Substantia nigra (tissue), 51 donors: ENCODE measurements at places on chromosomes 7 and 10.

DNA sequence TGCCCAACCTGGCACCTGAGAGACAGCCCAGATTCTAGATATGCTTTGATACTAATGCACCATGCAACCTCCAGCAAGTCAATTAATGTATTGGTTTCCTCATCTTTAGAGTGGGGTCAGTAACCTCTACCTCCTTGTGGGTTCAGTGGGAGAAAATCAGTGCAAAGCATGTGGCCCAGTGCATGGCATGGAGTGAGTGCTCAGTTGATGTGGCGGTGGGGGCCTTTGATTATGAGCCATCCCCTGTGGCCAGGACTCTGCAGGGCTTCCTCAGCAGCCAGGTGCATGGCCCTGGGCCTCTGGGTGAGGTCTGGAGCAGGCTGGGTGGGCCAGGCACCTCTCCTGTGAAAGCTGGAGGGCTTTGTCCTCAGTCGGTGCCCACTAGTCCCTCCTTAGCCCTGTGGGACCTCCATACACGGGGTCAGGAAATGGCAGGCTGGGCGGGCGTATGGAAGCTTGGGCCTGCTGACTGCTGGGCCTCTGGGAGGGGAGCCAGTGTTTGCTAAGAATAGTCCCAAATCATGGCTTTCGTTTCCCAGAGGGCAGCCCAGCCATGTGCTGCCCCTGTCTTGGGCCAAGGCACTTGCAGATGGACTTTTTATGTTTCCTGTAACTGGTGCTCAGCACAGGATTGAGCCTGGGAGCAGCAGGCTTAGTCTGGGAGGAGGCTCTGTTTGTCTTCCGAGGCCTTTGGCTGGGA lies 3.4 kb downstream of the PALD1 start:
- peak; percentile 31 for DNase-seq

DNA sequence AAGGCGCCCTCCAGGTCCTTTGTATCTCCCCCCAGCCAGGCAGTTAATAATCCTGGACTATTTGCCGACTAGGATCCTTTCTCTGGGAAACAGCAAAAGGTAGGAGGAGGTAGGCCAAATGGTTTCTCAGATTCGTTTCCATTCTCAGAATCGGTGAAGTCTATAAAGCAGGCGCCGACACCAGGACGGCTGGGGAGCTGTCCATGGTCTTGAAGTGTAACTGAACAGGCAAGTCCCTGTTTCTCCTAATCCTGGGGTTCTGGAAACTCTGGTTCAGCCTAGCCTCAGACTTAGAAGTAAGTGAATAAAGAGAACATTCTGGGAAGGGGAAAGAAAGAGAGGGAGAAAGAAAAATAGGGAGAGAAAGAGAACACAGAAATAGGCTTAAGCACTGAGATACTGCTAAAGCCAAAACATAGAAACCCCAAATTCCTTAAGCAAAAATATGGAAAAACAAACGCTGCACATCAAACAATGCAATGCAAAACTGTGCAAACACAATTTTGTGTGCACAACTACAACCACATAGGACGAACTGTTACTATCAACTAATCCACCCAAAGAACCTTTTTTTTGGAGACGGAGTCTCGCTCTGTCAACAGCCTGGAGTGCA lies 11.1 kb upstream of the INA start:
- DNase-seq: peak; percentile 8

DNA sequence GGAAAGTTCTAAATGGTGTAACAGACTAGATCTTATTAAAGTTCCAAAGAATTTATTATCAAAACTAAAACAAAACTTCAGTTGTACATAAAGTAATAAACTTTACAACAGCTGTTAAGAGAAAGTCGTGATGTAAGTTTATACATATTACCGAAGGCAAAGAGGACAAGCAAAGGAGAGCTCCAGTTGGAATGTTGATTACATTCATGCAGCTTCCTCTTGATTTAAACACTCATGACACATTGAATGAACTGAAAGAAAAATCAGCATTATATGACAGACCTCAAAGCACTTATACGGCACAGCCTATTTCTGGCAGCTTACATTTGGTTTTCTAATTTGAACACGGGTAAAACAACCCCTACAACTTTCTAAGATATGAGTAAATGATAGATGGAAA lies 13.6 kb downstream of the SRI start:
- DNase-seq: no peak

GRCh38 chr10:11284291-11285085 lies 266.8 kb downstream of the CELF2 start:
- no peak for DNase-seq

- DNase-seq: no peak
Measured at GRCh38 chr10:125392154-125392553, 231.8 kb upstream of the CTBP2 start.

DNA sequence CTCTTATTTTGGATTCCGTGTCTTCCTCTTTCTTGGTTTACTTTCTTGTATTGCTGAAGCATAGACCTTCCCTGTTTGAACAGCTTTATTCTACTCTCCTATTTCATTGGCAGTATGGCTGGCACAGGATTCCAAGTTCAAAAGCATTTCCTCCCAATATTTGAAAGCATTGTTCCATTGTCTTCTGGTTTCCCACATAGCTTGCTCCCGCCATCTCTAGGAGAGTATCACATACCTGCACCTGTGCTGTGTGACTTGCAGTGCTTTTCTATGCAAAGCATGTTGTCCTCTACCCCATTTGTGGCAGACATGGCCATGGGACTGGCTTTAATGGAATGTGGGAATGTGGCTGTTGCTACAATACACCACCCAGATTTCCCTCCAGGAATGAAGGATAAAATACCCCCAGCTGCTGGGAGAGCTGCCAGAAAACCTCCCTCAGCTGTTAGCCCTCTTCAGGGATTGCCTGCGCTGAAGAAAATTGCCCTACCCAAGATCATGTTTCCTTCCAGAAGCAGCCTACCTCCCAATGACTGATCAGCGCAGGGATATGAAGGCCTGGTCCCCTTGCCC lies 6.9 kb upstream of the MYOF start:
- DNase-seq: no peak

DNA sequence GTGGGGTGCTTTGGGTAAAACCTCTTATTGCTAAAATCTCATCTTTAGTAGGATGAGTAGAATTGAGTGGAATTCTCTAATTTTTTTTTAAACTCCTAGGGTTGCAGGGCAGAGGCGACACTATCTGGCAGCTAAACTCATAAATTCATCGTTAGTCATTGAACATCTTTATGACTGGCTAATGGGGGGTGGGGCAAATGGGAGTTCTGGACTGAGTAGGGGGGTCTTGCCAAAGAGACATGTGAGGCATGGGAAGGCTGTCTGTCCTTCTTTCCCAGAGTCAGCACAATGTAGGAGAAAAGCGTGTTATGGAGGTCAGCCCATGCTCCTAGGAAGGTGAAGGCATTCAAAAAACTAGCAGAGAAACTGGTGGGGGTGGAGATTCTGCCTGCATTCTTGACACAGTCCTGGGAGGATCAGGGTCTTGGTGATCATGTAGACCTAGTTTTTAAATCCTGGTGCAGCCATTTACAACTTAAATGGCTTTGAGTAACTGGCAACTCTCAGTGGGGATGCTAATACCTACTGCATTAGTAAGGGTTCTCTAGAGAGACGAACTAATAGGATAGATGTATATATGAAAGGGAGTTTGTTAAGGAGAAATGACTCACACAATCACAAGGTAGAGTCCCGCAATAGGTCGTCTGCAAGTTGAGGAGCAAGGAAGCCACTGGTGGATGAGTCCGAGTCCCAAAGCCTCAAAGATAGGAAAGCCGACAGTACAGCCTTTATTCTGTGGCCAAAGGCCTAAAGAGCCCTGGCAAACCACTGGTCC lies 47.7 kb downstream of the EMX2 start:
- DNase-seq: no peak

DNA sequence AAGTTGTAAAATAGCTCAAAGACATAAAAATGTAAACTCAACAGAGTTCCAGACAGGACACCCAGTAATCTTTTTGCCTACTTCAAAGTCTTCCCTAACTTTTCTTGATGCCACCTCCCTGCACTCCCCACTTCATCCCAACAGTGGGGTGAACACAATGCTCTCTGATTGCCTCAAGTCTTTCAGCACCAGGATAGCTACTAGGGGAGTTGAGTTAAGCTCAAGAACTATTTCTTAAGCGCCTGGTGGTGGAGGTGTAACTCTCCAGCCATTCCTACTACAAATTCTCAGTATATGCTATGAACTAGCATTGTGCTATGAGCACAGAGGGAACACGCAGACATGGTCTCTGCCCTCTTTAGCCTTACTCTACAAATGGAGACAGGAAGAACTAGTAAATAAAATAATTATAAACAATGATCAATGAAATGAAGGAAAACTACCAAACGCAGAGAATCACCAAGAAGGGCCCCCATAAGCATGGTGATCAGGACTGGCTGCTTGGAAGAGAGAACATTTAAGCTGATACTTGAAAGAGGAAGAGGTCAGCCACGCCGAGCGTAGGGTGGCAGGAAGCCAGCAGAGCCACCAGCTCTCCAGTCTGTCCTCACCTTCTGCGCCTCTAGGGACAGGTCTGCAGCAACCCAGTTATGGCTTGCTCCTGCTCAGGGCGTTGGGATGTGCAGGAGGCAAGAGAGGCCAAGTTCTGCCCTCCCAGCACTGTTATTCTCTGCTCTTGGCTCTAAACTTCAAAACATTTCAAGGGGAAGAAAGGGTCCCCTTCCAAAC lies 16.7 kb upstream of the FRA10AC1 start:
- no peak for DNase-seq

DNA sequence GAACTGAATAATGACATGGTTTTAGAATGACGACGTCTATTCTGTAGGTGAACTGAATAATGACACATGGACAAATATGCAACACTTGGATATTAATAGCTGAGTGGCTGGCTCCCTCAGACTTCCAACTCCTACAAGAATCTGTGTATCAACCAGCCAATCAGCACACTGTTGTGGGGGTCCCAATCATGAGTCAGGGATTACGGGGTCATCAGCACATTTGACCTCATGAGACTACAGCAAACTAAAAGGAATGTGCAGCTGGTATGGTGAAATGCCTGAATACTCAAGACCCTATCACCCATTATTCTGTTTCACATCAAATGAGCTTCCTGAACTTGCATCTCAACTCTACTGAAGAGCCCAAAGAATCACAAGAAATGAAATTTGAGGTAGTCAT lies 192.5 kb downstream of the ANK3 start:
- DNase-seq: no peak

- DNase-seq: no peak
Measured at GRCh38 chr10:7984896-7985295, 69.6 kb upstream of the GATA3 start.

DNA sequence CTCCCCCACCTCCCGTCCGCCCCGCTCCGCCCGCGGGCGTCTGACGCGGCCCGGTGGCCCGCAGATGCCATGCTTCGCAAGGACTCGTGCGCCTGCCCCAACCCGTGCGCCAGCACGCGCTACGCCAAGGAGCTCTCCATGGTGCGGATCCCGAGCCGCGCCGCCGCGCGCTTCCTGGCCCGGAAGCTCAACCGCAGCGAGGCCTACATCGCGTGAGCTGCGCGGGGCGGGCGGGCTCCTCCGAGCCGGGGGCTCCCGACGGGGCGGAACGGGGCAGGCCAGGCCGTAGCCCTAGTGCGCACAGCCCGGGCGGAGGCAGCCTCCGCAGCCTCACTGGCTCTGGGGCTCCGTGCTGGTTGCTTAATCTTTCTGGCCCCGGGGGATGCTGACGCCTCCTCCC lies 2.8 kb downstream of the ASIC3 start:
- no peak for DNase-seq

DNA sequence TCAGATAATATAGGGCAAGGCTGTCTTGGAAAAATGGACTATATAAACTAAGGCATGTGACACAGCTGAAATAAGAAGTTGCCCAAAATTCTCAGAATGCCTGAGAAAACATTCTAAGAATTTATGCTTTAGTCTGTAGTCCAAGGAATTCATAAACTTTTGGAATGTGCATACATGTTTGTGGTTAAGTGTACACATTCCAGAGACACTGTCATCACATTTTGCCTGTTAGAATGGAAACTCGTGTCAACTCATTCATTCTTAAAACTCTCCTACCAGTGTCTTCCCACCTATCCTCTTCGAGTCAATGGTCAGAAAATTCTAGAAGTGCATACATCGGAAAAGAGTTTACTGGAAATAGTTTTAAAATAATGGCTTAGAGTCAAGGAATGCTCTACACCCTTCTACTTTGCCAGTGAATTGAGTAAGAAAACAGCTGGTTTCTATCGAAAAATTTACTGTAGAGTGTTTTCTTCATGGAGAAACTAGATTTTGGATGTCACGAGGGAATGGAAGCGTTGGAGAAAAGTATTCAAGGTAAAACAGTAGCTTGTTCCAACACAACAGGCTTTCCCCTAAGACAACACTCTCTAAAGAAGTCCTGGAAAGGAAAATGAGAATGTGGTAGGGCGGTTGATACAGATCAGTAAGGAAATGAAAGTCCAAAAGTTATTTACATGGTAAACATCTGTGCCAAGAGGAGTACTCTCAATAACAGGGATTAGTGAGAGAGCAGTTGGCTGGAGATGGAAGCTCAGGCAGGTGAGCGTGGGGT lies 1177.6 kb upstream of the C7orf33 start:
- no peak for DNase-seq

DNA sequence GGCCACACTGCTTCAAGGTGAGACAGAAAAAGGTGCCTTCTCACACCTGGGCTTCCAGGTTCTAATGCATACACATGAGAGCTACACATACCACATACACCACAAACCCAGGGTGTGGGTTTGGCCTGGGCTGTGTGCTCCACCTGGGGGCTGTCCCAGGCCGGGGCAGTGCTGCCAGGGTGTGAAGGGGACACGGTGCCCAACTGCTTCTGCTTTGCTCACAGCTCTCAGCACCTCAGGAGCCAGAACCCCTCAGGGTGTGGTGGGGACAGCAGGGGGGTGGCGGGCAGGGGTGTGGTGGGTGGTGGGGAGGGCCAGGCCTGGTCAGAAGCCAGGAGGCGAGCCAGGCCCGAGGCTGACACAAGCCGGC lies 51.1 kb downstream of the TMEM209 start:
- DNase-seq: no peak
